ENCODE measurements at places on chromosomes 5 and 9. TPM values are rescaled to one million over a fixed set of nuclear protein-coding genes. Genes with fewer than 3 reads are reported as not detected.

DCAF12 gene
- 39.4 TPM for total RNA-seq

SDHA gene
- 121 TPM for total RNA-seq

OGN gene
- not detected for total RNA-seq

IL9 gene
- not detected for total RNA-seq

SLC34A3 gene
- 0.13 TPM for total RNA-seq

AFAP1L1 gene
- 6.3 TPM for total RNA-seq

SOX30 gene
- total RNA-seq: 0.07 TPM

NELFB gene
- total RNA-seq: 63.0 TPM

TRPM6 gene
- 1.1 TPM for total RNA-seq

SAXO1 gene
- not detected for total RNA-seq

CNTFR gene
- total RNA-seq: 0.08 TPM

CNTNAP3B gene
- total RNA-seq: 16.6 TPM

ZNF658 gene
- 2.0 TPM for total RNA-seq

PRDM9 gene
- not detected for total RNA-seq

MARVELD2 gene
- 2.1 TPM for total RNA-seq

ERAP2 gene
- total RNA-seq: 1.2 TPM

ORM2 gene
- not detected for total RNA-seq

OLFML2A gene
- total RNA-seq: 18.2 TPM

PCDHA4 gene
- 2.0 TPM for total RNA-seq

ARHGEF39 gene
- total RNA-seq: 15.4 TPM

ARHGEF28 gene
- 16.6 TPM for total RNA-seq

SPATA31D1 gene
- total RNA-seq: not detected

SPAG8 gene
- 0.27 TPM for total RNA-seq

SPATA31D4 gene
- total RNA-seq: not detected

FAXDC2 gene
- 0.17 TPM for total RNA-seq

FAT2 gene
- total RNA-seq: not detected

HK3 gene
- not detected for total RNA-seq

COL15A1 gene
- total RNA-seq: 0.36 TPM

GBGT1 gene
- 2.8 TPM for total RNA-seq

IPPK gene
- 13.9 TPM for total RNA-seq

OLFM1 gene
- 11.7 TPM for total RNA-seq

FSD1L gene
- 2.9 TPM for total RNA-seq

ACOT12 gene
- total RNA-seq: not detected

TEX48 gene
- total RNA-seq: not detected

PLCXD3 gene
- total RNA-seq: 0.31 TPM

SELENOP gene
- 0.42 TPM for total RNA-seq

SLC9A3 gene
- 2.4 TPM for total RNA-seq

TNFSF8 gene
- total RNA-seq: not detected

LECT2 gene
- total RNA-seq: not detected

GPR21 gene
- total RNA-seq: not detected

TSSK1B gene
- total RNA-seq: not detected

RASGRF2 gene
- 2.1 TPM for total RNA-seq

ANKDD1B gene
- total RNA-seq: 0.08 TPM

SETD9 gene
- 6.4 TPM for total RNA-seq

ZNF189 gene
- 6.2 TPM for total RNA-seq

LRRC19 gene
- not detected for total RNA-seq

PROB1 gene
- 0.33 TPM for total RNA-seq

OR5C1 gene
- total RNA-seq: not detected

PTGS1 gene
- 0.82 TPM for total RNA-seq

PCDHGA11 gene
- 0.02 TPM for total RNA-seq

AQP7 gene
- 0.24 TPM for total RNA-seq
